ENCODE measurements at places on chromosomes 2 and 18.

DNA sequence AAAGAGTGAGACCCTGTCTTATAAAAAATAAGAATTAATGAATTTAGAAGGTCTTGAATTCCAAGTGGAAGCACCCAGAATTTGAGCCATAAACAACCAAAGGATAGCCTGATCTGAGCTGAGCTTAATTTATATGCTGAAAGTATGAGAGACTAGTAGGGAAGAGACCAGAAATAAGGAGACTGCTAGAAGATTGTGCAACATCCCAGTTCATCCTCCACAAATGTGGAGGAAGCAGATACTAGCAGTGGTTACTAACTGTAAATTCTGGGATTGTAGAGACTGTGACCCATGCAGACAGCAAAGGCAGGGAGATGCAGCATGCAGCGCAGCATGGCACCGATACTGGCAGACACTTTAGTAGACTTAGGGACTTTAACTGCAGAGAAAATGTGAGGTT is 1.5 kb upstream of the SULT1C2 start:
- no peak for DNase-seq

GRCh38 chr2:206337956-206338355 is 63.5 kb downstream of the ZDBF2 start:
- no peak for DNase-seq

GRCh38 chr2:226609366-226609765 is 190.3 kb downstream of the IRS1 start:
- no peak for DNase-seq

- DNase-seq: no peak
Observed at GRCh38 chr2:182456784-182457183, 29.9 kb upstream of the PDE1A start.

DNA sequence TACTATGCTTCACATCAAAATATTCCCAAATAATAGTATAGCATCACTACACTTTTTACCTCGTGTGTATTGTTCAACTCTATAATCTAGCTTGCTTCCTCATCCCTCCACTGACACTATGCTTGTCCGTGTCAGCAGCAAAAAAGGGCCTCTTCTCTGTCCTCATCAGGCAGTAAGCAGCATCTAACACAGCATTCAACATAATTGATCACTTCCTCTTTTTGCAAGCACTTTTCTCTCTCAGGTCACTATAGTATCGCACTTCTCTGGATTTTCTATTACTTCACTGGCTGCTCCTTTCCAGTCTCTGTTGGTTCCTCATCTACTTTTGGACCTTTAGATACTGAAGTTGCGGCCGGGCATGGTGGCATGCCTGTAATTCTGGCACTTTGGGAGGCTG is 64.9 kb upstream of the ZSWIM2 start:
- DNase-seq: no peak

GRCh38 chr2:6845312-6845711 is 20.4 kb downstream of the CMPK2 start:
- DNase-seq: no peak

DNA sequence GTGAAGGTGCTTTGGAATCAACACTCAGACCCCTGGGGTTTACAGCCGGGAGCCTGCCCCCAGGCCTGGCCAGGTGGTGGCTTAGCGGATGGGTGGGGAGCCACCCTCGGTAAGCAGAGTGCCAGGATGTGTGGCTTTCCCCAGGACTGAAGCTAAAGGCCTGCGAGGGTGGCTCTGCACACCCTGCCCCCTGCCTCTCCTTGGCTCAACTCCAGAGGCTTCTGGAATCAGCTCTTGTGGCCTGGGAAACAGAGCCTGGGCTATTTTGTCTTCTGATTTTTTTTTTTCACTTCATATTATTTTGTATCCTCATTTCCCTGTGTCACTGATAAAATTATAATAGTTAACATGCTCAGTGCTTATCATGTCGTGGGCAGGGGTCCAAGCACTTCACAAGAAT is 79.8 kb downstream of the RHOB start:
- DNase-seq: no peak

- no peak for DNase-seq
Observed at GRCh38 chr2:208049006-208049405, 23.7 kb upstream of the PLEKHM3 start.

DNA sequence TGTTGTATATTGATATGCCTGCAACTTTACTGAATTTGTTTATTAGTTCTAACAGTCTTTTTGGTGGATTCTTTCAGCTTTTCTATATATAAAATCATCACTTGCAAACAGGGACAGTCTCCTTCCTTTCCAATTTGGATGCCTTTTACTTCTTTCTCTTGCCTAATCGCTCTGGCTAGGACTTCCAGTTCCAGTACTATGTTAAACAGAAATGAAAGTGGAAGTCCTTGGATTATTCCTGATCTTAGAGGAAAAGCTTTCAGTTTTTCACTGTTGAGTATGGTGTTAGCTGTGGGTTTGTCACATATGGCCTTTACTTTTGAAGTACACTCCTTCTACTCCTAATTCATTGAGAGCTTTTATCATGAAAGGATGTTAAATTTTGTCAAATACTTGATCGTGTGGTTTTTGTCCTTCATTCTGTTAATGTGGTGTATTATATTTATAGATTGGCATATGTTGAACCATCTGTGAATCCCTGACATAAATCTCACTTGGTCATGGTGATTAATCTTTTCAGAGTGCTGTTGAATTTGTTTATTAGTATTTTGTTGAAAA is 52.9 kb downstream of the REL start:
- DNase-seq: no peak

All from left ventricle myocardium superior (tissue), 1 donor.